ENCODE measurements at places on chromosomes 2 and 18.

- DNase-seq = no peak
Measured at GRCh38 chr2:119960821-119961220, 52.1 kb upstream of the EPB41L5 start.

- no peak for DNase-seq
Measured at GRCh38 chr2:73894475-73894850, 1.7 kb downstream of the ACTG2 start.

DNA sequence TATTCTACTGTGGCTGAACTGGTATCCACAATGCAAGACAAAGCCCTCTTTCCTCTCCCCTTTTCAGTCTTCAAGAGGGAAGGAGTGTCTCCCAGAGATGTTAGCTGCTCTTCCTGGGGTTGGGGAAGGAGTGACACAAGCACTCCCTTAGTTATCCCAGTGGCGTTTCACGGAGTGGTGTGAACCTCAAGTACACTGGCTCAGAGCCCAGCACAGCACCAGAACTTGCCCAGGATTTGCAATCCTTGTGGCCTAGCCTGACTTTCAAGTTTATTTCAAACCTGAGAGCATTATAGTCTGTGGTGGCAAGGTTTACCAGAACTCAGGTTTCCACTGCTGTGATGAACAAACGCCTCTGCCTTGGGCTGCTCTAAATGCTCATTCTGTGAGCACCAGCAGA, 162.5 kb downstream of the CCDC102B start:
- no peak for DNase-seq

GRCh38 chr2:109266998-109267854, 138.2 kb downstream of the SH3RF3 start:
- no peak for DNase-seq
